Sciatic nerve (tissue), 2 donors: ENCODE measurements at places on chromosomes 2 and 18. TPM values are rescaled to one million over a fixed set of nuclear protein-coding genes. Genes with fewer than 3 reads are reported as not detected.

Gene PLA2R1
- total RNA-seq: 31.6 TPM

DNA sequence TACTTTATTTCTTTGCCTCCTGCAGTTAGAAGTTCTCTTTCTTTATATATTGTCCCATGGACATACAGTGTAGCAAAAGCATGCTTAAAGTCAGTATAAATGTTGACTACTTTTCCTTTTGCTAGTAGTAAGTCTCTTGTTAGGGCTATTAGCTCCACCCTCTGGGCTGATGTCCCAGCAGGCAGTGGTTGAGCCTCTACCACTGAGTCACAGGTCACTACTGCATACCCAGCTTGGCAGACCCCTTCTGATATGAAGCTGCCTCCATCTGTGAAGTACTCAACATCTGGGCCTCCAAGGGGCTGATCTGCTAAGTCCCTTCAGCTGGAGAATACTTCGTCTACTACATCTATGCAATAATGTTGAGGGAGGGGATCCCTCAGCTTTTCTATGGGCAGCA, 61.0 kb upstream of the SLC35G4 start:
- DNase-seq: no peak

GRCh38 chr2:144099780-144100377, 420.0 kb downstream of the ZEB2 start:
- DNase-seq: no peak

DNA sequence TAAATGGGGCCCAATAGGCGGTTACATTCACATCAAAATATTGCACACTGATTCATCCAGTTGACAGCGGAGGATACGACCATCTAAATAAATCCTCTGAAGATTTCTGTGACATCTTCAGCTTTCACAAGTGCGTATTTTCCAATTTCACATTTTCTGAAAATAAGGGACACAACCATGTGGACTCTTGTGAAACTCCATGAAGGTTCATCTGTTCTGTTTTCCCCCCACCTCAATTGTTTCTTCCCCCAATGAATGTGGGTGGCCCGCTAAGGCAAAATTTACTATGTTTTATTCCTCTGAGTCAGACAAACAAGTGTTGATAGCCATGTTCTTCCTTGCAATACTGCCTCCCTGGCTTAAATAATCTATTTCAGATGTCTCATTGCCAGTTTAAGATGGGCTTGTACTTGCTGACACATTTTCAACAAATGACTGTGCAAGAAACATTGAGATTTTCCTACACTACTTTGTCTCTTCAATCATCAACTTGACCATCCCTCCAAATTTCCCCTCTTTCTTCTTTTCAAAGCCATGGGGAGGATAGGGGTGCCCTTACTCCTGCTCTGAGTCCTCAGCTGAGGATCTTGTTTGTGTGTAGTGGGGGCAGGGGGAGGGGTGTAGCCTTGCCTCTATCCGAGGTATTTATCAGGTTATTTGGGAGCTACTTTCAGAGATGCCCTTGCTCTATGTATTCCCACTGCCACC, 78.2 kb downstream of the BCL11A start:
- no peak for DNase-seq

Gene ATOH8
- total RNA-seq: 57.2 TPM

GRCh38 chr2:151827564-151828142, 568 bp downstream of the ARL5A start:
- peak; percentile 79 for DNase-seq

DNA sequence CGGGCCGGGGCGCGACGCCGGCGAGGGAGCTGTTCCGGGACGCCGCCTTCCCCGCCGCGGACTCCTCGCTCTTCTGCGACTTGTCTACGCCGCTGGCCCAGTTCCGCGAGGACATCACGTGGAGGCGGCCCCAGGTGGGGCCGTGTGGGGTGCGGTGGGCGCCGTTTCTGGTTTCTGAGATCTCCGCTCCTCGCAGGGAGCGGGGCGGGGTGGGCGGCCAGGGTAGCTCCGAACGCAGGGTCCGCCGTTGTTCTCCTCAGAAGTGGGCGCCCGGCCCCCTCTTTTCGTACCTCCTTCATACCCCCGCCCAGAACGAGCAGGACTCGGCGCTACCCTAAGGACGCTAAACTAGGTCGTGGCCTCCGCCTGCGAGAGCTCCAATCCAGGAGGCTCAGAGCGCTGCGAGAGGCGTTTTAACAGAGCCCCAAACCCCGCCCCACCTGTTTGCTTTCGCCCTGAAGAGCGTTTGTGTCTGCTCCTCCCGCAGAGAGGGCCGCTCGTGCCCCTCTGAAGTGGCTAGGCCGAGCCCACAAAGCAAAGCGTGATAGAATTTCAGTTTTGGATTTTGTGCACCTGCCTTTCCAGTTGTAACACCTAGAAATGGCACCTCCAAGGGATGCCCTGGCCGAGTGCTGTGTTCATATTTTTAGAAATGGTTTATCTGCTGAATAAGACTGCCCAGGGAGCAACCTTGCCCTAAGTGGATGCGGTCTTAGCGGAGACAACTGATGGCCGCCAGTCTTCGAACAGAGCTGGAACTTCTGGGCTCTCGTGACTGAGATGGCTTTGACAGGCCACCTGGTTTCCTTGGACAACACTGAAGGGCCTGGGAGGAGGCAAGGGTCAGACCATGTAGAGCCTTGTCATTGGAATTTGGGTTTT, 626 bp downstream of the CAPN10 start:
- DNase-seq: no peak

DNA sequence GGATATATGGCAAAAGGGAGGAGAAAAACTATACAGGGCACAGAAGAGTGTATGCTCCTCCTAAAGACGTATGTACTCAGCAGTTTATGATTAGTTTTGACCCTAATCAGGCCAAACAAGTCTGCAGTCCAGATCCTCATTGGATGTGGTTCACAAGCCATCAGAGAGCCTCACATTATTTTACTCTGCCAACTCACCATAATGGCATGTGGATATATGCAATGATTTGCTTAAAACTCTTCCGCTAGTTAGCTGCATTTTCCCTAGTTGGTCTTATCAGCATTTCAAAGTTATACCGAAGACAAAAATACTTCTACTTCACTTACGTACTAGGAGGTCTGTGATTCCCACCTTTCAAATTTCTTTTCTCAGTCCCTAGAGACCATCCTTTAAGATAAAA, 198.4 kb downstream of the CMPK2 start:
- DNase-seq: no peak

GRCh38 chr2:218873359-218874194, 7.1 kb upstream of the WNT10A start:
- no peak for DNase-seq

- peak; percentile 69 for DNase-seq
Measured at GRCh38 chr18:2656237-2656980, 883 bp downstream of the SMCHD1 start.

DNA sequence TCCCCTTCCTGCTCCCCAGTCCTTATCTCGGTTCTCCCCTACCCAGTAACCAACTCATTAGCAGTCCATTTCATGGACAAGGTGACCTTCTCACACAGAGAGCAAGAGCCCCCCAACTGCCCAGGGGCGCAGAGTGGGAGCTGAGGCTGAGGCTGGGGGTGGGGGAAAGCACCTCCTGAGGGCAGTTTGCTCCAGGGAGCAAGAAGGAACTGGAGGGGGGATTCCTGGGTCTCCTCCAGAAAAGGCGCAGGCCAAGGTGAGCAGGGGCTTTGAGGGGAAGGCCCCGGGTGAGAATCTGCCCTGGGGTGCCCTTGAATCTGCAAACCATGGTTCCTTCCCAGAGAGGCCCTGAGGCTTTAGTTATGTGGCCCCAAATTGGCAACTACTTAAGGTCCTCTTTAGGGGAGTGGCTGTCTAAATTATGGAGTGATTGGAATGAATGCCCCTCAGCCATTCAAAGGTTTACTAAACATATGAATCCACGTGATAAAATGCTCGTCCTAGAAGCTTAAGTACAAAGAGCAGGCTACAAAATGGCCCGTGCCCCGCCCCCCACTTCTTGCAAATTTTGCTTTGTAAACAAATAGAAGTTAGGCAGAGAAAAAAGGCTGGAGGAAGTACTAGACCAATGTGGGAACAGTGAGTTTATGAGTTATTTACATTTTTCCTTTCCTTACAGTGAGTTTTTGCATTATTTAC, 123.5 kb upstream of the HS6ST1 start:
- DNase-seq: peak; percentile 60
